Caco-2 (cell line): ENCODE measurements at places on chromosomes 11 and 22.

- no peak for DNase-seq
Observed at GRCh38 chr11:77090373-77091111, 12.1 kb upstream of the OMP start.

GRCh38 chr11:125091877-125092664, 19.4 kb downstream of the TMEM218 start:
- DNase-seq, result no peak

- DNase-seq, result no peak
Observed at GRCh38 chr11:104051778-104052177, 15.3 kb downstream of the DDI1 start.

GRCh38 chr22:31509061-31509762, 12.9 kb downstream of the SFI1 start:
- DNase-seq, result no peak

DNA sequence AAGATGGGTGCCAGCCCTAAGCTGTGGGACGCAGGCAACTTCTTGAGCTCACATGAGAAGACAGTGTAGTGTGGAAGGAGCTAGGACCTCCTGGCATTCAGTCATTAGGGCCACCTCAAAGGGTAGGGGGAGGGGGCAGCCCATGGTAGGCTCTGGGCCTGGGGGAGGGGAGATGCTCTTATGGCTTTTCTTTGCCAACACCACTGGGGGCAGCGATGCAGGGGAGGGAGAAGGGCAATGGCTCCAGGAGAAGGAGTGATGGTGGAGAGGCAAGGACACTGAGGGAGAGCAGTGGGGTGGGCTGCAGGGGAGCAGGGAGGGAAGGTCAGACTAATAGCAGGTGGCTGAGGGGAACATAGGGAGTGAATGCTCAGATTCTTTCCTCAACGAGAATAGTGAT, 63.3 kb upstream of the SUSD2 start:
- DNase-seq, result peak; percentile 27

- DNase-seq, result peak; percentile 77
Observed at GRCh38 chr11:63622323-63622722, 8.1 kb upstream of the PLAAT3 start.

- no peak for DNase-seq
Observed at GRCh38 chr11:111327908-111328624, 29.7 kb downstream of the POU2AF3 start.

- no peak for DNase-seq
Observed at GRCh38 chr22:36347094-36347493, 40.7 kb downstream of the MYH9 start.

GRCh38 chr11:74778581-74778980, 29.9 kb downstream of the RNF169 start:
- DNase-seq, result no peak

DNA sequence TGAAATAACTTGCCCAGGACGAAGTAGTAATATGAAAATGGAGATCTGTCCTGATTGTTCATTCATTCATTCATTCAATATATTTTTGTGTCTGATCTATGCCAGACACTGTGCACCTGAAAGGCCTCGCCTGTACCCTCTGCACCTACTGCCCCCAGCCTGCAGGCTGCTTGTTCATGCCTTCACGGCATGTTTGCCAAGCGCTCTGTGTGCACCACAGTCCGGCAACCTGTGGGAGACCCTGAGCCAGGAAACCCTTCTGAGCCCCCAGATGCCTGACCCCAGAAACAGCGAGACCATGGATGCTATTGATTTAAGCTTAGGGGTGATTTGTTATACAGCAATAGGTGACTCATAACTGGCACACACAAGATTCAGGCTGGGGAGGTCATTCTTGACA, 47.0 kb downstream of the RTL6 start:
- DNase-seq, result no peak

GRCh38 chr11:5234381-5234834, at the start of gene HBD:
TSS of gene HBD (minus strand) at chr11:5234483. CDS start at chr11:5234433, 50 bp downstream.
- no peak for DNase-seq

DNA sequence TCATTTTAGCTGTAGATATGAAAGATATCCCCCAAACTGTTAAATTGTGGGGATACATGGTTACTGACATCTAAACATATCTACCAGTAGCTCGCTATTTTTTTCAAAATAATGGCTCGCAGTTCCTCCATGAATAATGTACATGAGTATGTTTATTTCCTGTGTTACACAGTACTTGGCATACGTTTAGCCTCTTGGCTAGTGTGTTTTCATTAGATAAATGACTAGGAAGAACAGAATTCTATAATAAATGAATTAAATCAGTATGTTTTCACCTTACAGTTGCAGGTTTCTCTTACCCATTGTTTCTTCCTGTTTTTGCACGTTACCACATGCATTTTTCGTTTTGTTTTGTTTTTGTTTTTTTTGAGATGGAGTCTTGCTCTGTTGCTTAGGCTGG, 21.8 kb downstream of the RNF169 start:
- no peak for DNase-seq

DNA sequence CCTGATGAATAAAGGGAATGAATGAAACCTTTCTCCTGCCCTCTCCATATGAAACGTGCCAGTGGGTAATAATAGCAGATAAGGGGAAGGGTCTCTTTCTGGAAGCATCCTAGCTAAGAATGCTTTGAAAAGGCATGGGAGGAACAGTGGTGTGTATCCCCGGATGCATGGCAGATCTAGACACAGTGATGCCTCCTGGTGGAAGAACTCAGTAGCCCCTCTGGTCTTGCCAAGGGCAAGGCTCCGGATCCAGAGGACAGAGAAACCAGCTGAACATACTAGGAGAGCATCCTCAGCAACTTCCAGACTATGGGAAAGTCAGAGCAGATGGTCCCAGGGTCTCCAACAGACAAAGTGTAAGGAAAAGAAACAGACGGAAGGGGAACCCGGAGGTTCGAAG, 6.4 kb downstream of the BAIAP2L2 start:
- DNase-seq, result no peak

- no peak for DNase-seq
Observed at GRCh38 chr11:90556606-90557005, 333.8 kb upstream of the CHORDC1 start.
